Left ventricle myocardium inferior (tissue), 1 donor: ENCODE measurements at places on chromosomes 7 and 10. TPM values are rescaled to one million over a fixed set of nuclear protein-coding genes. Genes with fewer than 3 reads are reported as not detected.
A peak's percentile ranks its signal among the peaks of the same experiment; 100 is the strongest.

GRCh38 chr7:43577485-43577951 is 5.4 kb upstream of the STK17A start:
- no peak for DNase-seq
- H3K27ac ChIP-seq, result no peak overlapping the region
- H3K36me3 ChIP-seq, result no peaks in the 10 kb centered on the region
- no peak overlapping the region for H3K4me3 ChIP-seq

GRCh38 chr10:126749015-126749655 is 78.6 kb upstream of the C10orf90 start:
- DNase-seq, result peak; percentile 70
- H3K27ac ChIP-seq, result no peak overlapping the region
- peaks cover 10% of the 10 kb centered on the region for H3K27me3 ChIP-seq
- no peaks in the 10 kb centered on the region for H3K4me1 ChIP-seq
- no peaks in the 10 kb centered on the region for H3K36me3 ChIP-seq

GRCh38 chr10:37784678-37785077 is 72.7 kb downstream of the ZNF248 start:
- H3K27me3 ChIP-seq, result no peaks in the 10 kb centered on the region
- DNase-seq, result no peak
- no peaks in the 10 kb centered on the region for H3K36me3 ChIP-seq
- no peaks in the 10 kb centered on the region for H3K4me1 ChIP-seq

- H3K4me1 ChIP-seq, result peaks cover 38% of the 10 kb centered on the region
- DNase-seq, result no peak
- H3K27ac ChIP-seq, result no peak overlapping the region
Observed at GRCh38 chr10:122269059-122269687, 1.9 kb upstream of the BTBD16 start.

DNA sequence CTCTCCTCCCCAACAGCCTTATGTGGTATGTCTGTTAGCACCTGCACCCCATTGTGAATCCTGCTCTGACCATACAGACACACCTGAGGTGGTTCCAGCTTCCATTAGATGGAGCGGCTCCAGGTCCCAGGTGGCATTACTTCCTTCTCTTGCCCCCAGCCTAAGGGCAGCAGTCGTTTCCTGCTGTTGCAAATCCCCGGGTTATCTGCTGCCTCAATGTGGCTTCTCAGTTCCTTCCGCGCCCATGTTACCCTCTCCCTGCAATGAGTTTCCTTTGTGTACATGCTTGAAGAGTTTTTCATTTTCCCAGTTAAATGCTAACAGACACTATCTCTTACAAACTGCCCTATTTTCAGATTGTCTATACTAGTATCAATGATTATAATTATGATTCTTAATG is 62.8 kb upstream of the PRKCQ start:
- H3K4me1 ChIP-seq, result no peaks in the 10 kb centered on the region
- H3K27me3 ChIP-seq, result peaks cover 49% of the 10 kb centered on the region
- no peak for DNase-seq
- no peak overlapping the region for H3K4me3 ChIP-seq
- no peak overlapping the region for H3K27ac ChIP-seq

- no peaks in the 10 kb centered on the region for H3K27me3 ChIP-seq
- peaks cover 27% of the 10 kb centered on the region for H3K4me1 ChIP-seq
- H3K4me3 ChIP-seq, result no peak overlapping the region
- H3K27ac ChIP-seq, result no peak overlapping the region
- no peak for DNase-seq
- H3K36me3 ChIP-seq, result no peaks in the 10 kb centered on the region
Observed at GRCh38 chr10:129697463-129698247, 230.6 kb downstream of the MGMT start.

The HGF gene
- 2.3 TPM for total RNA-seq

DNA sequence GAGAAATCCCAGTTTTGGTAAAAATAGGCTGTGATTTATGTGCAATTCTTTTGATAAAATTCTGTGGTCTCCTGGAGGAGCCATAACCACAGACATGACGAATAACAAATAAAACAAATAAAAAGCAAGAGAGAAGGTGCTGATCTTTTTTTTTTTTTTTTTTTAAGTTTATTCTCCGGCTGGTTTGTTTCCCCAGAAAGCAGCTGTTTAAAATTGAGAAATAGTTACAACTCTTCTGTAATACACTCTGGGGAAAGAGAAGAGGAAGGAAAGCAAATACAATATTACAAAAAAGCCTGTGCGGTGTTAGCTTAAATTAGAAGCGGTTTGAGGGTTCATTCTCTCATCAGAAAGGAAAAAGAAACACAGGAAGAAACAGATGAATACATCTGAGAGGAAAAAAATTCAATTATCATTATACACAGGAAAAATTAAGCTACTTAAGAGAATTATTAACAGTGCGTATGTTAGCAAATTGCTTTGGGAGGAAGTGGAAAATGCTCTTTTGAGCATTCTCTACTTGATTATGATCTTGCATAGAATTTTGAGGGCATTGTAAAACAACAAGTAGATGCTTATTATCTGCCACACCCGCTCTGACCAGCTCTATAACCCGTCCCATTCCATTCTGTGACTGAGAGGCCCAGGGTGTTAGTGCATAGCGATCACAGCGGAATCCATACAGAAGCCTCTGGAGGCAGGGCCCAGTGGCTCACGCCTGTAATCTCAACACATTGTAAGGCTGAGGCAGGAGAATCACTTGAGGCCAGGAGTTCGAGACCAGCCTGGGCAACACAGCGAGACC is 40.6 kb upstream of the WAC start:
- peak overlapping the region; percentile 5 for H3K27ac ChIP-seq
- H3K4me3 ChIP-seq, result no peak overlapping the region
- no peak for DNase-seq
- no peaks in the 10 kb centered on the region for H3K36me3 ChIP-seq

The DLD gene
- total RNA-seq, result 342 TPM

The POLR2J2 gene
- 2.7 TPM for total RNA-seq

DNA sequence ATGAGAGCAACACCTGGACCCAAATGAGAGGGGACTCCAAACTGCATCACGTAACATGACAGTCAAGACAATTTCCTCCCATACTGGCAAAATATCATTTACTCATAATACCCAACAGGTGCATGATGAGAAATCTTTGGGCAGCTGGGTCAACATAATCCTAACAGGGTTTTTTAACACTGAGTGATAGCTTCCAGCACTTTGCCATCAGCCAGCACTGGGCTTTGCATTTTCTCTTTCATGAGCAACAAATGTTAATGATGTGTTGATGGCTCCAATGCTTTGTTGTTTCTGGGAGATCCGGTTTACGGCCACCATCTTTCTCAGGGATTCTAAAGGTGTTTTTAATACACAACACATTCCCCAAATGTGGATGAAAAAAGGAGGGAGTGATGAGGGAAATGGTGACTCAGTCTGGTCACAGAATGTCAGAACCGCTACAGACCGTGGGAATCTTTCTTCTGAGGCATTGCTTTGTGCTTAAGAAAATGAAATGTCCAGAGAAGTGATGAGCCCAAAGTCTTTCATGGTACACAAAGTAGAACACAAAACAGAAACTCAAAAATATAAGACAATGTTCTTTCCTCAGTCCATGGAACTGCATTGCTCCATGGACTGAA is 705.7 kb upstream of the IGFBP3 start:
- no peak for DNase-seq
- H3K36me3 ChIP-seq, result no peaks in the 10 kb centered on the region
- no peak overlapping the region for H3K27ac ChIP-seq
- no peaks in the 10 kb centered on the region for H3K27me3 ChIP-seq
- no peak overlapping the region for H3K4me3 ChIP-seq

DNA sequence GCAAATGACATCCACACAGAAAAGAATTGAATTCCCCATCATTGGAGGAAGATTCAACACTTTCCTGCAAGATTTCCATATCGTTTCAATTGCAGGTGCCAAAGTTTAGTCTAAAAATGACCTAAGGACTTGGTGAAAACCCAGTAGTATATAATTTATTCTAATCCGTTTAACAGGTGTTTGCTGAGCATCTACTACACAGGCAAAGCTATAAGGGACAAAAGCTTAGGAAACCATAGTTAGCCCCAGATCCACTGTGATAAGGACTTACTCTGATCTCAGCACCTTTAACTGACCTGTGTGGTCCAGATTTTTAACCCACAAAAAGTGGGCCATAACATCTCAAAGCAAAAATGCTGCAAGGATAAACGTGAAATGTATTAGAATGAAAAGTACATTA is 19.1 kb downstream of the UBE2H start:
- DNase-seq, result no peak
- H3K4me3 ChIP-seq, result no peak overlapping the region
- peaks cover 24% of the 10 kb centered on the region for H3K4me1 ChIP-seq
- H3K36me3 ChIP-seq, result peaks cover 26% of the 10 kb centered on the region
- H3K27ac ChIP-seq, result no peak overlapping the region

- no peaks in the 10 kb centered on the region for H3K36me3 ChIP-seq
- no peak for DNase-seq
- H3K4me1 ChIP-seq, result peaks cover 11% of the 10 kb centered on the region
- no peak overlapping the region for H3K27ac ChIP-seq
- H3K4me3 ChIP-seq, result no peak overlapping the region
Observed at GRCh38 chr7:66504131-66504530, 124.5 kb upstream of the KCTD7 start.

The PDE6C gene
- total RNA-seq, result not detected

GRCh38 chr7:158613481-158613880 is 25.9 kb upstream of the PTPRN2 start:
- DNase-seq, result no peak
- no peaks in the 10 kb centered on the region for H3K27me3 ChIP-seq
- no peak overlapping the region for H3K27ac ChIP-seq
- no peaks in the 10 kb centered on the region for H3K36me3 ChIP-seq
- H3K4me3 ChIP-seq, result no peak overlapping the region

The ACADSB gene
- 109 TPM for total RNA-seq

DNA sequence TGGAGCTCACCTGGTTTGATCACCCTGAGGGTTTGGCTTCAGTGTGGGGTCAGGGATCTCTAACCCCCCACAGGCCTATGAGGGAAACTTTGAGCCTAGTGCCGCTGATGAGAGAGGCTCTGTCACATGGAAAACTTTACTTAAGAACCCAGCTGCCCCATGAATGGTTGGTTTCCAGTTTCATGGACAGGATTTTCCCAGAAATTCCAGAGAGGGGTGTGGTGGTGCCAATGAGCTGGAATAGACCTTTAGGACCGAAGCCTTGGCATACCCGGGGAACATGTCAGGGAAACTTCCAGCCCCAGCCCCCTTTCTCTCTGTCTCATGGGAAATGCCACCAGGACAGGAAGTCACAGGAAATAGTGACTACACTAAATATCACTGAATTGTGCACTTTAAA is 36.9 kb downstream of the AKR1B1 start:
- no peak for DNase-seq
- H3K27me3 ChIP-seq, result peaks cover 27% of the 10 kb centered on the region
- H3K4me3 ChIP-seq, result no peak overlapping the region
- H3K27ac ChIP-seq, result no peak overlapping the region
- no peaks in the 10 kb centered on the region for H3K36me3 ChIP-seq

The PGAM2 gene
- 671 TPM for total RNA-seq

The AGAP6 gene
- total RNA-seq, result 4.7 TPM

The FAM25A gene
- not detected for total RNA-seq

GRCh38 chr10:661597-662222 is 27.8 kb downstream of the DIP2C start:
- no peak overlapping the region for H3K4me3 ChIP-seq

DNA sequence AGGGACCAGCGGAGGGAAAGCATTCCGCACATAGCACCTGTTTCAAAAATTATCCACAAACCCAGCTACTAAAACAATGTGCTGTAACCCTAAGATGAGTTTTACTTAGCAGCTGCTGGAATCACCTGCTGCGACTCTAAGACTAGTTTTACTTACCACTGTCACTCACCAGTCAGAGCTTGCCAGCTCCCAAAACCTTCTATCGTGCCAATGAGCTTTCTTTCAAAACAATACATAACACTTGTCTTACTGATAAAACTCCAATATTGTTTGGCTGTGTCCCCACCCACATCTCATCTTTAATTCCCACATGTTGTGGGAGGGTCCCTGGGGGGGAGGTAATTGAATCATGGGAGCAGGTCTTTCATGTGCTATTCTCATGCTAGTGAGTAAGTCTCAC is 18.4 kb downstream of the ST8SIA6 start:
- H3K27ac ChIP-seq, result no peak overlapping the region
- H3K36me3 ChIP-seq, result no peaks in the 10 kb centered on the region
- peaks cover 21% of the 10 kb centered on the region for H3K27me3 ChIP-seq
- peaks cover 16% of the 10 kb centered on the region for H3K4me1 ChIP-seq
- DNase-seq, result no peak

- H3K27ac ChIP-seq, result no peak overlapping the region
- no peaks in the 10 kb centered on the region for H3K27me3 ChIP-seq
- no peaks in the 10 kb centered on the region for H3K4me1 ChIP-seq
- H3K36me3 ChIP-seq, result no peaks in the 10 kb centered on the region
Observed at GRCh38 chr10:16470747-16471146, 33.9 kb downstream of the PTER start.

DNA sequence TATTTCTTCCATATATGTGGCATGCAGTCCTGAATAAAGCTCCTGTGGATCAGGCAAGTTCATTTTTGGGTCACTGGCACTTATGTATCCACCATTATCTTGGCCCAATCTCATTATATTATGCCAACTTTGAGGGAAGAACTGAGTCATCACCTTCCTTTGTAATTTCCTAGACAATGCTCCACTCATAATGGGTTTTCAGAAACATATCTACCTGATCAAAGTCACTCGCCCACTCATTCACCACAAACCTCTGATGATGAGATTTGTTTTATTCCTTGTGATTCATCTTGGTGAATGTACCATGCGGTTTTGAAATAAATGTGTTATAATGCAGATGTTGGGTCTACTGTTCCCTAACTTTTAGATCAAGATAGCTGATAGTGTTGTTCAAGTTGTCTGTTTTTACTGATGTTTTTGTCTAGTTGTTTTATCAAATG is 525.8 kb downstream of the KIF20B start:
- no peak overlapping the region for H3K4me3 ChIP-seq
- H3K36me3 ChIP-seq, result no peaks in the 10 kb centered on the region
- no peak for DNase-seq
- H3K27ac ChIP-seq, result no peak overlapping the region
- H3K27me3 ChIP-seq, result no peaks in the 10 kb centered on the region

GRCh38 chr10:21614000-21614399 is 80.0 kb downstream of the MLLT10 start:
- peaks cover 7% of the 10 kb centered on the region for H3K4me1 ChIP-seq
- no peak overlapping the region for H3K4me3 ChIP-seq
- H3K27me3 ChIP-seq, result no peaks in the 10 kb centered on the region

The IFIT5 gene
- 7.4 TPM for total RNA-seq

GRCh38 chr7:48904975-48905374 is 19.4 kb upstream of the CDC14C start:
- H3K27ac ChIP-seq, result no peak overlapping the region
- H3K36me3 ChIP-seq, result no peaks in the 10 kb centered on the region
- DNase-seq, result no peak

DNA sequence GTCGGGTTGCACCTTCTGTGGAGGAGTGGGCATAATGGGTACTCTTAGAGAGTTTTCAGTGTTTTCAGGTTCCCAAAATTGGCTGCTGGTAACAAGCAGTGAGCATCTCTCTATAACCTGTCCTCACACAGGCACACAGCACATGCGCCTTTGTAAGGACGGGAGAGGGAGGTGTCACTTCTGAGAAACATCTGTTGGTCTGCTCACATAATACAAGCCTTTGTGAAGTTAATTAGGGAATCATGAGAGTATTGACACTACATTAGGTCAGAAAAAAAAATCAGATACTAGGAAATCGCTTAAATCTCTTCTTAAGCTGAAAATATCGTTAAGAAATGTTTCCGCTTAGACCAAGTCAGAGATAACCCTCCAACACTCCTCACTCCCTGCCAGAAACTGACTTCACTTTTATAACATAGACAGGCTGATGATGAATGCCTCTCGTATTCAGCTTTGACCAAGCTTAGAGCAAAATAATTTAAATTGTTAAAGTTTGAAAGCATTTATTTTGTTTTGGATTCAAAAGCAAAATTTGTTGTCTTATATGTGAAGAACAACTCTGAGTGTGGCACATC is 769.7 kb downstream of the TNS3 start:
- no peak overlapping the region for H3K4me3 ChIP-seq
- H3K4me1 ChIP-seq, result peaks cover 11% of the 10 kb centered on the region
- no peak for DNase-seq
- H3K27me3 ChIP-seq, result no peaks in the 10 kb centered on the region
- H3K27ac ChIP-seq, result peak overlapping the region; percentile 52
- H3K36me3 ChIP-seq, result no peaks in the 10 kb centered on the region
